Activated T-helper 1 cell treated with anti-CD3 and anti-CD28 coated beads, Interleukin-12 subunit alpha, Interleukin-12 subunit beta, Interleukin-2, Interleukin-4 antibody, amounts not matched to agents 30 ng/mL and 10 ng/mL and 1 ng/mL, durations not matched to agents 14 hours and 24 hours and 36 hours (primary cell): ENCODE measurements at places on chromosomes 5 and 9. TPM values are rescaled to one million over a fixed set of nuclear protein-coding genes. Genes with fewer than 3 reads are reported as not detected.

The PCDHGA7 gene
- 0.16 and 0.22 TPM in 2 replicates for total RNA-seq

The SAPCD2 gene
- total RNA-seq, result 23.9 and 25.1 TPM in 2 replicates

The PHF24 gene
- 0.08 and 0.12 TPM in 2 replicates for total RNA-seq

The HTR1A gene
- not detected in 2 replicates for total RNA-seq

DNA sequence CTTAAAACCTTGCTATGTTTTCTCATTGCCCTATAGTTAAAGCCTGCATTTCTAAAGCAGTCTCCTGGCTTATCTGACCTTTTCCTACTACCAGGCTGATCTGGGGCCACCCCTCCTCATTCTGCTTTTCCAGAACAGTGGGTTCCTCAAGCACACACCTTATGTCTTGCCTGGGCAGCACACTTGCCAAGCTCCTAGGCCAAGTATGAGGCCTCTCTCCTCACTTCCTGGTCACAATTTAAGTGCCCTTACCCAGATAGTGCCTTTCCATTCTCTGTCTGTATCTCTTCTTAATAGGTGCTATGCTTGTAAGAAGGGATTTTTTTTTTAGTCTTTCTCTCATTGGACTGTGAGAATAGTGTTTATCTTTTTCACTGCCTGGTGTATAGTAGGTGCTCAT is 39.7 kb downstream of the HMGCS1 start:
- no peak overlapping the region for H3K4me3 ChIP-seq
- no peaks in the 10 kb centered on the region for H3K4me1 ChIP-seq
- no peak for DNase-seq

GRCh38 chr5:152140347-152140746 is 215.7 kb upstream of the GLRA1 start:
- H3K27ac ChIP-seq, result no peak overlapping the region
- DNase-seq, result no peak
- no peaks in the 10 kb centered on the region for H3K36me3 ChIP-seq
- no peak overlapping the region for H3K4me3 ChIP-seq
- H3K4me1 ChIP-seq, result no peaks in the 10 kb centered on the region

DNA sequence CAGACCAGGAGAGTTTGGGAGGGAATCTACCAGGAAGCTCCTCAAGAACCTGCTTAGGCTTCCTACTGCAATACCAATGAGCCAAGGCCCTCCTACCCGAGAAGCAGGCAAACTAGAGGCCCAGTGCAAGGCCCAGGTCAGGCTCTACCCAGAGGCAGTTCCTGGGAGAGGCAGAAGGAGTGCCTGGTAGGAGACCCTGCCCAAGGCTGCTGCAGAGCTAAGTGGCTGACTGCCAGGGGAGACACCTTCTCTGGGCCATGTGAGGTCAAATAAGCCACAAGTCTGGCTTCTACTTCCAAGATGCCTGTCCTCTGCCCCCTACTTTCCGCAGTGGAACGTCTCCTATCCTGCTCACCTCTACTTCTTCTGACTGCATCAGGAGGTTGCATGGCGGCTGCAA is 17.8 kb downstream of the ACSL6 start:
- H3K27me3 ChIP-seq, result peaks cover 13% of the 10 kb centered on the region
- H3K4me3 ChIP-seq, result no peak overlapping the region
- DNase-seq, result no peak
- H3K27ac ChIP-seq, result no peak overlapping the region
- peaks cover 5% of the 10 kb centered on the region for H3K36me3 ChIP-seq

DNA sequence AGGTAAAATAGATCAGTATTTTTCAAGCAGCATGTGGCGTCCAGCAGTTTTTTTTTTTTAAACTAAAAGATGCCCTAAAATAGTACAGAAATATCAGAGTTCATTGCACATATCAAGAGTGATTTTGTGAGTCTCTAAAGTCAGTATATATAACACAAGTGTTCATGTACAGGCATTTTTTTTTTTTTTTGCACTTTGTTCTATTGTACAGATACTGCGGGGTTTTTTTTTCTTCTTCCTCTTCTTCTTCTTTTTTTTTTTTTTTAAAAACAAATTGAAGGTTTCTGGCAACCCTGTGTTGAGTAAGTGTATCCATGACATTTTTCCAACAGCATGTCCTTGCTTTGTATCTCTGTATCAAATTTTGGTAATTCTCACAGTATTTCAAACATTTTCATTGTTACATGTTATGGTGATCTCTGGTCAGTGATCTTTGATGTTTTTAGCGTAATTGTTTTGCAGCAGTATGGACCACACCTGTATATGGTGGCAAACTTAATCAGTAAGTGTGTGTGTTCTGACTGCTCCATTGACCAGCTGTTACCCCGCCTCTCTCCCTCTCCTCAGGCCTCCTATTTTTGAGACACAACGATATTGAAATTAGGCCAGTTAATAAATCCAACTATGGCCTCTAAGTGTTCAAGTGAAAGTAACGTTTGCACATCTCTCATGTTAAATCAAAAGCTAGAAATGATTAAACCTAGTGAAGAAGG is 76.8 kb downstream of the TRIO start:
- no peak for DNase-seq
- no peak overlapping the region for H3K4me3 ChIP-seq
- H3K36me3 ChIP-seq, result no peaks in the 10 kb centered on the region
- no peak overlapping the region for H3K27ac ChIP-seq
- peaks cover 6% of the 10 kb centered on the region for H3K27me3 ChIP-seq
- H3K4me1 ChIP-seq, result peaks cover 35% of the 10 kb centered on the region

DNA sequence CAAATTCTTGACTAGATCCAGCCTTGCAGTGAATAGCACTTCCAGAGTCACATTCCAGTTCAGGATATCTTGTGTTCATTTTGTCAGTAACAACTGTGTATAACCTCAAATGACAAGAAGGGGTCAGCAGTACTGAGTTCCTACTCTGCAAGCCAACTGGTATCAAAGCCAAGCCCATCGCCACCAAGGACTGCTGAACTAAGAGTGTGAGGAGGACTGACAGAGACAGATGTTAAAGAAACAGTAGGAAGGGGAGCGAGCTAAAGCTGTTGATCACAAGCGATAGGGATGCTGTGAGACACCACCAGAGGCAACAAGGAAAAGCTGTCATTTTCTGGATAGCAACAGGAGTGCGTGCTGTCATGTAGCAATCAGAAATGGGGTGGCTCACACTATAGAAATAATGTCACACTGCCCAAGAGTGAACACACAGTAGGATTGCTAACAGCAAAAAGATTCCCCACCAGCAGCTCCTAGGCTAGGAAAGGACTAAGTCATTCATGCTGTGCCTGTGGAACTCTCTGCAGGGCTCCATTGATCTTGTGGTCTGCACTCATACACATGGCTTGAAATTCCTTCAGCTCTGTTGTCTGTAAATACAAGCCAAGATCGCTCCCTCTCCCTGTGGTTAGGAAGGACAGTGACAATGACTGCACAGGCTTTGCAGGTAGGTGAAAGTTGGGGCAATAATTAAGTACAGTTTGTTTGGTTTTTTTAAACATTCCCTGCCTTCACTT is 658.6 kb downstream of the NR2F1-AS1 start:
- no peaks in the 10 kb centered on the region for H3K27me3 ChIP-seq
- H3K4me1 ChIP-seq, result no peaks in the 10 kb centered on the region
- no peaks in the 10 kb centered on the region for H3K36me3 ChIP-seq
- no peak overlapping the region for H3K27ac ChIP-seq
- no peak overlapping the region for H3K4me3 ChIP-seq

GRCh38 chr5:151451626-151452520 is 4.5 kb downstream of the SLC36A1 start:
- no peak for DNase-seq
- H3K27ac ChIP-seq, result no peak overlapping the region
- peaks cover 31% of the 10 kb centered on the region for H3K4me1 ChIP-seq
- no peaks in the 10 kb centered on the region for H3K36me3 ChIP-seq
- peaks cover 8% of the 10 kb centered on the region for H3K27me3 ChIP-seq
